ENCODE measurements at places on chromosomes 1 and 21. TPM values are rescaled to one million over a fixed set of nuclear protein-coding genes. Genes with fewer than 3 reads are reported as not detected.

Gene HPDL
- 4.8 TPM for polyA plus RNA-seq

Gene TGFBR3
- polyA plus RNA-seq = 154 TPM

Gene SPSB1
- polyA plus RNA-seq = 14.5 TPM

Gene LCE3C
- not detected for polyA plus RNA-seq

Gene AKR7A2
- 88.5 TPM for polyA plus RNA-seq

Gene ESPN
- polyA plus RNA-seq = 10.1 TPM

Gene S100A7
- 0.67 TPM for polyA plus RNA-seq

Gene RHEX
- polyA plus RNA-seq = 3.3 TPM

Gene RGS7
- polyA plus RNA-seq = 5.3 TPM

Gene PANK4
- polyA plus RNA-seq = 27.3 TPM

Gene GCLM
- 17.1 TPM for polyA plus RNA-seq

Gene CFHR4
- not detected for polyA plus RNA-seq

Gene PTGFR
- 0.11 TPM for polyA plus RNA-seq

Gene VWA5B1
- polyA plus RNA-seq = 0.91 TPM

Gene ELF3
- 76.9 TPM for polyA plus RNA-seq

Gene TSPEAR
- polyA plus RNA-seq = 0.79 TPM

All from right renal pelvis (tissue), 4 donors.